ENCODE measurements at places on chromosomes 12 and 14.

- DNase-seq, result no peak
Observed at GRCh38 chr12:2528001-2528400, 266.8 kb upstream of the FKBP4 start.

- DNase-seq, result no peak
Observed at GRCh38 chr12:28954333-28954732, 194.7 kb upstream of the FAR2 start.

DNA sequence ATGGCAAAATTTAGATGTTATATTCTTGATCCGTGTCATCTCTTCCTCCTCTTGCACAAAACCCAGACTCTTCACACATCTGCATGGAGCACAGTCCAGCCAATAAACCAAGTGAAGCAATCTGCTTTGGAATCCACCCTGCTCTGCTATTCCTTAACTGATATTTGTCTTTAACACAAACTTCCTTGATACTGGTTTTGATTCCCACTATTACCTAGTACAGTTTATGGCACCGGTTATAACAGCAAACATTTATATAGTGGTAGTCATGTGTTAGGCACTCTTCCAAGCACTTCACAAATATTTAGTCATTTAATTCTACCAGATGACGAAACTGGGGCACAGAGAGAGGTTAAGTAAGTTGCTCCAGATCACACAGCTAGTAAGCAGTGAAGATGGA, 12.5 kb downstream of the STYK1 start:
- DNase-seq, result no peak

DNA sequence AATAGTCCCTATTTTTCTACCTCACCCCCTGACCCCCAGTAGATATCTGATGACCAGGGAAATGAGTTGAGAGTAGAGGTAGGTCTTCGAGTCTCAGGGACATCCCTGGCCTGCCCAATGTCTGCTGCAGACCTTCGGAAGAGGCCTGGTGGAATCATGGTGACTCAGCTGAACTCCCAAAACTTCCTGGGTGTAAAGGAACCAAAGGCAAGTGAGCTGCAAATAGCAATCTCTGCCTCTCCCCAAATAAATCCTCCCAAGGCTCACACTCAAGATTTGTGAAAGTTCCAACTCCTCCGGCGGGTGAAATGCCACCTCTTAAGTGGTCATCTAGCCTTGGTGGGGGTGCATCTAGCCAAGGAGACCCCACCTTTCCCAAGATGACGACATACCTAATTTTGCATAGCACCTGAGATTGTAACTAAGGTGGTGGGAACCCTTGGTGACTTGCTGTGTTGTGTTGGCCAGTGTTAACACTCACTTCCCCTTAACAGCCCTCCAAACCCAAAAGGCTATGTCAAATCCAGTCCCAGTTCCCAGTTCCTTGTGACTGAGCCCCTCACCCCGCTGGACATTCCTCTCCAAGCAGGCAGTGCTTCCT, 6.3 kb downstream of the ZFP36L1 start:
- peak; percentile 33 for DNase-seq

DNA sequence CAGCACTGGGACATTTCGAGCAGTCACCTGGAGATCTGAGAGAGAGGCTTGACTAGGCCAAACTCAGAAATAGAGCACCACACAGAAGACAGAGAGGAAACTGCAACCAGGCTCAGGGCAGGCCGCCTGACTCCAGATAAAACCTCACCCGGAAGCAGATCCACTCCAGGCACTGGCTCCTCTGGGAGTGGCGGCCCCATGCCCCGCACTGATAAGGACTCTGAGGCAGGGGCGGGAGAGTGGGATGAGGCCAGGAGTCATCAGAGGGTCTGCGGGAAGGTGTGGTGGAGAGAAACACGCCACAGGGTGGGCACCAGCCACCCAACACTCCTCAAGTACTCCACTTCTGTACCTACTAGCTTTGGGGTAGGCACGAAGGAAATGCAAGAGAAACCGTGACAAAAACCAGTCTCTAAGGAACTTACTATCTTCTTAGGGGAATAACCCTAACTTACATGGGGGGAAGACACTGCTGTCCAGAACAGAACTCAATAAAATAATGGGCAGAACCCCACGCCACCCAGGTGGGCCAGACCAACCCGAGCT, 71.3 kb downstream of the CHGA start:
- DNase-seq, result no peak

GRCh38 chr12:93592641-93593406, 20.3 kb downstream of the SOCS2 start:
- DNase-seq, result no peak

- no peak for DNase-seq
Observed at GRCh38 chr12:107955966-107956643, 173.0 kb upstream of the WSCD2 start.

DNA sequence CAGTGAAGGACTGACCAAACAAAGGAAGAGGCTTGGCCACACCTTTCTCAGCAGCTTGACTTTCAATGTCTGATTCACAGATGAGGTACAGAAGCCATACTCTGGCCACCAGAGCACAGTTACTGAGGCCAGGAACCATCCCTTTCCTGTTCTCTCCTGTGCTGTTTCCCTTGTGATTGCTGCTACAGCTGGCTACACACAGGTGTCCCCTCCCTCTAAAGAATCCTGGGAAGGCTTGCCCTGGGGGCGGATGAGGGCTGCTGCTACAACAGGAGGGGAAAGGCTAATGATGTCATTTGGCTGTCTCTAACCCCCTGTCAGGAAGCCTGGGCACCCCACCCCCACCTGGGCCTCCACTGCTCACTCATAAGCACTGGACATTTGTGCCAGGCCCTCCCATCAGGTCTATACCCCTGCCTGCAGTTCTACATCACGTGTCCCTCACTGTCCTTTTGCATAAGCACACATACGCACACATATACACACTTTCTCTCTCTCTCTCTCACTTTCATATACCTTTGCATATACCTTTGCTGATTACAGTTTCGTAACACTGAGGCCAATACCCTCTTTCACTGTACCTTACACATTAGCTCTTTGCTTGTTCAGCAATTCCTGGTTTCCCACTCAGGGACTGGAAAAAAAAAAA, 41.4 kb downstream of the PRPF40B start:
- no peak for DNase-seq

DNA sequence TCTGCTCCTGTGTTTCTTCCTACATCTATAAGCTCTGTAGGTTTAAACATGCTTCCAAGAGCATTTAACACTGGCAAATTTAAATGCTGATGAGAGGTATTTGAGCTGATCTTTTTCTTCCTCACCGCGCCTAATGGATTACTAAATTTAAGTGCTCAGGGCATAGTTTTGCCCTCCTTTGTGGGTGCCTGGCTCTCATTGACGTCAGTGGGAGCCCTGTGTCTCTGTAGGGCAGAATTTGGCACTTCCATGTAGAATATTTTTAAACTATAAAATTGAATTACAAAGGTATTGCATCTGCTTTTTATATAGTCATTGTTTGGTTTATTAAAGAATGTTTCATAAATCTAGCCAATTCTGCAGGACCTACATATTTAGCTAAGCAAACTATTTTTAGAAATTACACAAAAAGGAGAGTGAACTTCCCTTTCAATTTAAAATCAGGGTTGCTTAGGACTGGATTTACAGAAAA, 444.8 kb downstream of the AEBP2 start:
- DNase-seq, result peak; percentile 4

DNA sequence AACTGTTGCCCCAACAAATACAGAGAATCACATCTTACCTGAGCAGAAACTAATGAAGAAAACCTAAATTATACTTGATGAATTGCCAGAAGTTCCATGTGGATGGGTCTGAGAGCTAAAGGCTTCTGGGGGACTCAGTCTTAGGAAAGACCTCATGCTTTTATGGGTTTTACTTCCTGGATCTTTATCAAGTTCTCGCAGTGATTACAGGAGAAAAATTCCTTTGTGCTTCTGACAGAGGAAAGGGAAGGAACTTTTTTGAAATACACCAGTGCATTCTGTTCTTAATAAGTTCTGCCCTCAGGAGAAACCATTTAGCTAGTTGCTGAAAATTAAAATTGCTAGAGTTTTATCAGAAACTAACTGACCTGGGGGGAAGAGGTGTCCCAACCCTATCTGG, 203.9 kb upstream of the KITLG start:
- DNase-seq, result no peak

DNA sequence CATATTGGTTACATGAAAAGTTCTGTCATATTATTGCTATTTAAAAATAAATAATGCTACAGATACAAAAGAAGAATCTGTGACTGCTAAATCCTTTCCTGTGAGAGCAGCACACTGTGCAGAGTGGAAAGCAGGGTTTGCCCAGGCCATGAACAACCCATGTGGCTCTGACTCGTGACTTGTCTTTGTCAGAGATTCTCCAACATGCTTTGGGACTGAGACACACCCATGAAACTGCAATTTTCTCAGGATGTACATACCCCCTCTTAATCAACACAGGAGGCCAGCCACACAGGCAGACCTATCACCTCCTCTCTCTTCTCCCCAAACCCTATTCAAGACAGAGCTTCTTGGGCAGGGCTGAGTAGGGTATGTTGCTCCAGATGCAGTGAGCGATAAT, 96.8 kb upstream of the NTF3 start:
- no peak for DNase-seq

- DNase-seq, result no peak
Observed at GRCh38 chr14:98364961-98365360, 907.0 kb downstream of the BCL11B start.

GRCh38 chr14:68412505-68413465, 380.1 kb downstream of the ZFP36L1 start:
- peak; percentile 12 for DNase-seq

DNA sequence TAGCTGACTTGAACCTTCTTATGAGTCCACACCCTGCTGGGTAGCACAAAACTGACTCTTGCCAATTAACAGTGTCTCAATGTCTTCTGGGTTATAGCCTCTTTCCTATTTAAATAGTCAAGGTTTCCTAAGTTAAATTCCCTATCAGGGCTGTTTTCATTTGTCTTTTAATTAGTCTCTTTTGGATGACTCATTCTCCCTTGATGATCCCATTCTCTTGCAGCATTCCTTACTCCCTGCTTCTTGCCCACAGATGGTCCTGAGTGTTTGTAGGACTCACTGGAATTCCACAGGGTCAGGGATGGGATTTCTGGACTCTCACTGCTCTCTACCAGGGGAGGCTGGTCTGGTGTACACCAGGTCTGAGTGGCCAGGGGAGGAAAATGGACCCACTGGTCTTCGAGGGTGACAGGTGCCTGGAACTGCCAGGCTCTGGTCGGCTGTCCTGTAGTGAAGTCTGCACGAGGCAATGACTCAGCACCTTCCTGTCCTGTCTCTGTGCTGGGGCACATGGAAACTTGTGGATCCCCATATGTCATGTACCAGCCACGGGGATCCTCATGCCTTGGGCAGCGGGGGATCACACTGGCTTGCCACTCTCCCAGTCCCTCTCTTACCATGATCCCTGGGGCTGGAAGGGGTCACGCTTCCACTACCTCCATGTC, 236.5 kb upstream of the PELI2 start:
- DNase-seq, result no peak

GRCh38 chr14:22978981-22979671, 3.2 kb downstream of the AJUBA start:
- no peak for DNase-seq

GRCh38 chr12:48542300-48542928, 17.0 kb downstream of the OR8S1 start:
- no peak for DNase-seq
